ENCODE measurements at places on chromosomes 4 and X.

DNA sequence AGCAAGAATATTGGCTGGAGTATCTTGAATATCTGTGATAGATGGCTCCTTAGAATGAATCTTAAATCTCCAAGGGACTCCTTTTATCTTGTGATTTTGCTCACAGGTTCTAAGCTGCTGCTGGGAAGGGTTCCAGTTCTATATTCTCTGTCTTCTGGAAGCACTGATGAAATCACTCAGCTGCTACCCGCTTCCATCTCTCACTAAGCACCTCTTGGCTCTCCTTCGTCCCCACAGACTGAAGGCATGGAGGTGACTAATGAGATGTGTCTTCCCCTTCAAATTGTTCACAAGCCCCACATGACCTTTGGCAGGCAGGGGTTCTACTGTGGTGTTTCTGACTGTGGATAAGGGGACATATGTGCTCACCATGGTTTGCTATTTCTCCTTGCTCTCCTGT lies 75.9 kb downstream of the C4orf51 start:
- DNase-seq: no peak

- no peak for DNase-seq
These were observed 90.3 kb downstream of the CYSLTR1 start for GRCh38 chrX:78237127-78237526.

DNA sequence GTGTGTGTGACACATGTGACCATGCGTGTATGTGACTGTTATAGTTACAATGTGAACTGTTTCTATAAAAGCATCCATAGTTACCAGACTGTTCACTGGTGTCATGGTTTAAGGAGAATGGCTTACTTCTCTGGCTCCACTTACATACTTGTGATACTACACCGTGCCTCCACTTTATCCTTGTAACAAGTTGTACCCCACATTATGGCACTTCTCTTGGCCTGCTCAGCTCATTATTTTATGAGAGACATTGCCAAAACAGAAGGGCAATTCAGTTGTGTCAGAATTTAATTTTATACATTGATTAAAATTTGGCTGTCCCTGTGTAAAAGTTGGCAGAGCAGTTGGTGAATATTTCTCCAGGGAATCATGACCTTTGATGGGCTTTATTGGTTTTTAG lies 62.4 kb upstream of the TBC1D14 start:
- no peak for DNase-seq

- no peak for DNase-seq
These were observed 175.6 kb upstream of the ARX start for GRCh38 chrX:25191403-25191802.

DNA sequence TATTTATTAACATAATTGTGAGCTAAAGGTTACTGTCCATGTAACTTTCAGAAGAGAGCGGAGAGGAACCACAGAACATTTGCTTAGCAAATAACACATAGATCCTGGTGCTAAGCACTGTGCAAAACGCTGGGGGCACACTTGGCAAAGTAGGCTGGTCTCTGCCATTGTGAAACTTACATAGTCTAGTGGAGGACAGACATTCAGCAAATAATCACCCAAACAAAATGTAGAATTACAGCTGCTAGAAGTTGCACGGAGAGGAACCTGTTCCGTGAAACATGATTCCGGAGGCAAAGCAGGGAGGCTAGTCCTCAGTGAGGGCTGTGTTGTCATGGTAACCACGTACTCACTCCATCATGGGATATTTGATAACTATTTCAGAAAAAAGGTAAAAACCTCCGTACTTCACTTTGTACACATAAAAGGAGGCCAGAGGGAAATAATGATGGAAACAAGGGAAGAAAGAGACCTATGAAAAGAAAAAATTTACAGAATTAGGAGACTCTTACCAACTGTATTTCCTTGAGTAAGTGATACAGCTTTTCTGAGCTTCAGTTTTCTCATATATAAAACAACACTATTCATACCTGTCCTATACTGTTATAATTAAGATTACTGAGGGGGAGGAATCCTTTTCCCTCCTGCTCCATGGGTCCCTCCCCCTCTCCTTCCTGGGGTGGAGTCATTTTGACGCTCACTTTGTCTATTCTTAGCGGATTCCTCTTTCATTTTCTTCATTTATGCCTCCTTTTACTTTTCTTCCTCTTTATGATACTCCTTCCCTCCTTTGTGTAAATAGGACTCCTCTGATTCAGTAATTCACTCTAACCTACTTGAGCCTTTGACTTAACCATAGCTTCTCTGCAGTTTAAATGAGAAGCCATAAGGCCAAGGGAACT lies 825 bp upstream of the RASGEF1B start:
- DNase-seq: no peak

DNA sequence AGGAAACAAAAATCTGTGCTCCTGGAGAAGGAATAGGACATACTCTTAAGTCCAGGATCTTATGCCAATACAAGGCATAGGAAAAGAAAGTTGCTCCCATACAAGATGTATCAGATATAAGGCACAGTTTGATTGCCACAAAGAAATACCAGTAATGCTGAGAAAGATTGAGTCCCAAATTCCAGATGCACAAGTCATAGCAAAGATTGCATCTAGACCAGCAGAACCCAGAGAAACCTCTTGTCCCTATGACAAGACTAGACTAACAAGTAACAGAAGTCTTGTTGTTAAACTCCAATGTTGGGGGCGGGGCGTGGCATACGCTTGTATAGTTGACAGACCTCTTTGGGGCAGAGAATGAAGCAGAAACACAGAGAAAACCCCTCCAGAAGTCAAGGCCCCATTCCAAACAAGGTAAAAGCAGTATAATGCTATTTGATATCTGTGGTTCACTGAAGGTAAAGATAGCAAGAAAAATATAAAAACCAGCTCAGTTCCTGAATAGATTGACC lies 671.5 kb upstream of the GRIA3 start:
- DNase-seq: no peak

Data from activated CD4-positive, alpha-beta T cell treated with anti-CD3 and anti-CD28 coated beads, Interleukin-2, amount 50 U/mL, for 24 hours (primary cell).